Iris pigment epithelial cell (primary cell): ENCODE measurements at places on chromosomes 3 and 15.
A peak's percentile ranks its signal among the peaks of the same experiment; 100 is the strongest.

DNA sequence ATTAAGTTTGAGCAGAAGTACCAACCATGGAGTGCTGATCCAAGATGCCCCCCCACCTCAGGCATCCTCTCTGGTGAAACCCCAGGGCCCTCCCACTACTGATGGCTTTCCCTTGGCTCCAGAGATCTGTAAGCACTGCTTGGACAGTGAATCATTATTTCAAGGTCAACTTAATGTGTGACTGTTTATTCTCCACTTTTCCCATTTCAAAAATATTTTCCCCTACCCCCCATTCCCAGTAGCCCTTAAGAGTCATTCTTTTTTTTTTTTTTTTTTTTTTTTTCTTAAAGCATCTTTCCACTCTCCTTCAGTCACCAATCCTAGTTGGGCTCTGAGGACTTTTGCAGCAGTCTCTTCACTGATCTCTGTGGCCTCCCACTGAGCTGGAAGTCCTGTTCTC is 82.6 kb downstream of the PCCB start:
- DNase-seq: peak; percentile 72

DNA sequence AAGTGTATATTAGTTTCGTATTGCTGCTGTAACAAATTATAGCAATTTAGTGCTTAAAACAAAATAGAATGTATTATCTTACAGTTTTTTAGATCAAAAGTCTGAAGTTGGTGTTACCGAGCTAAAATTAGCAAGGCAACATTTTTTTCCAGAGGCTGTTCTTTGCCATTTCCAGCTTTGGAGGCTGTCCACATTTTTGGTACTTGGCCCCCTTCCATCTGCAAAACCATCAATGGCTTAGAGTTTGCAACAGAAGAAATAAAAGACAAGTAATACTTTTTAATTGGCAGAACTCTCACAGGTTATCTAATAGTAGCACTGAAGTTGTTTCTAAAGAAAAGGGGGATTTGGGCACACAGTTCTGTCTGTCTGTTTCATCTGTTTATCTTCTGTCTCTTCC is 1248.5 kb downstream of the ROBO1 start:
- DNase-seq: peak; percentile 40

DNA sequence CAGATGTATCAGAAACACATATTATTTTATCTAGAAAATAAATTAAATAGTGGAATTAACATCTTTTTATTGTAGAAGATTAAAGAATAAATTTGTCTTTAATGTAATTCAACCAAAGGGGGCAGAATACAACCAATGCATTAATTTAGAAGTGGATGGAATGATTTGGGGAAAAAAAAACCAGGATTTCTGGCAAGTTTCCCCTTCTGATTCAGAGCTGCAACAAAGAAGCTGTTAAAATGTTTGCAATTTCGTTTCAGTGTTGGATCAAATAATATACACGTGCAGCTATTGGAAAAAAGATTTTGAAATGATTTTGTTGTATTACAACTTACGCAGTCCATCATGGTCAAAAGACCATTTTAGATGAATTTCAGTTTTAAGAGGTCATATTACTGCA is 71.6 kb upstream of the ZNF280D start:
- no peak for DNase-seq

GRCh38 chr3:111607240-111607920 is 12.2 kb upstream of the ZBED2 start:
- DNase-seq: no peak

DNA sequence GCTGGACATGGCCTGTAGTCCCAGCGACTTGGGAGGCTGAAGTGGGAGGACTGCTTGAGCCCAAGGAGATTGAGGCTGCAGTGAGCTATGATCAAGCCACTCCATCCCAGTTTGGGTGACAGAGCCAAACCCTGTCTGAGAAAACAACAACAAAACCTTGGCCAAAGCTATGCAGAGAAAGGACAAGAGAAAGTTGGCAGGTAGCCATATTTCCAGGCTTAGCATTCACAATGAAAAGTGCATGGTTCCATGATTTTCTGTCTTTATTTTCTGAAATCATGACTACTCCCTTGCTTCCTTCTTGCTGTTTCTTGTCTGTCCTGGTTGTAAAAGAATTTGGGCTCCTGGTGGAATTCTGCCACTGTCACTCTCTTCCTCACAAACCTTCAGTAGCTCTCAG is 284.6 kb upstream of the C2CD4B start:
- no peak for DNase-seq

GRCh38 chr15:56371495-56372147 is 6.4 kb downstream of the TEX9 start:
- no peak for DNase-seq
